Fibroblast of skin of abdomen (primary cell): ENCODE measurements at places on chromosomes 5 and 9.

GRCh38 chr9:106860721-106861639 is 2.0 kb upstream of the ZNF462 start:
- peak; percentile 56 for DNase-seq

DNA sequence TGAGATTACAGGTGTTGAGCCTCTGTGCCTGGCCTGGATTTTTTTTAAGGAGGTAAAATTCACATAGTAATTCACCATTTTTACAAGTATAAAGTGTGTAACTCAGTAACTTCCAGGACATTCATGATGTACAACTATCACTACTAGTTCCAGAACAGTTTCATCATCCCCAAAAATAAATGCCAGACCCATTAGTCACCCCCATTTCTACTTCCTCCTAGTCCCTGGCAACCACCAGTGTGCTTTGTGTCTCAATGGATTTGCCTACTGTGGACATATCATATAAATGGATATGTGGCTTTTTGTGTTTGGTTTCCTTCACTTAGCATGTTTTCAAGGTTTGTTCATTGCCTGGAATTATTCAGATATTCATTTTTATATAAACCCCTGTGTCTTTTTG is 72.5 kb upstream of the PANK3 start:
- DNase-seq = peak; percentile 95

DNA sequence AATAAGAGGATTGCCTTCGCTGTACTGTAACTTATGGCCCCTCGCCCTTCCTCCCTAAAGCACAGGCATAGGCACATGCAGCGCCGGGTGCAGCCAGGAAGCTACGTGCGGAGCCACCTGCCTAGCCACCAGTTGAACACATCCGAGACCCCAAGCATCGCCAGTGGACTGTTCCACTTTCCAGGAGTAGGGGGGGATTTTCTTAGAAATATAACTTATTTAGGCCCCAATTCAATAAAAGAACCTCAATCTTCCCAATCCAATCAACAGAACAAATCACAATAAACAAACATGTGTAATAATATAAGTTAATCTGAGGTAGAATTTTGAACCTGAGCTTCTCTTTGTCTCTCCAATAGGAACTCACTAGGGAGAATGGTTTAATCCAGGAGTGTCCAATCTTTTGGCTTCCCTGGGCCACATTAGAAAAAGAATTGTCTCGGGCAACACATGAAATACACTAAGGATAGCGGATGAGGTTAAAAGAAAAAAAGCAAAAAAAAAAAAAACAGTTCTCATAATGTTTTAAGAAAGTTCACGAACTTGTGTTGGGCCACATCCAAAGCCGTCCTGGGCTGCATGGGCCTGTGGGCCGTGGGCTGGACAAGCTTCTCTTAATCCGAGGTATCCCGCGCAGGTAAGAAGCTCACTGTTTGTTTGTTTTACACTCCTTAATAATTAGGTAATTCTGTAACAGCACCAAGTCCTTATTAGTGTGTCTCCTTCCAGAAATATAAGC is 22.0 kb upstream of the NIPBL start:
- no peak for DNase-seq

DNA sequence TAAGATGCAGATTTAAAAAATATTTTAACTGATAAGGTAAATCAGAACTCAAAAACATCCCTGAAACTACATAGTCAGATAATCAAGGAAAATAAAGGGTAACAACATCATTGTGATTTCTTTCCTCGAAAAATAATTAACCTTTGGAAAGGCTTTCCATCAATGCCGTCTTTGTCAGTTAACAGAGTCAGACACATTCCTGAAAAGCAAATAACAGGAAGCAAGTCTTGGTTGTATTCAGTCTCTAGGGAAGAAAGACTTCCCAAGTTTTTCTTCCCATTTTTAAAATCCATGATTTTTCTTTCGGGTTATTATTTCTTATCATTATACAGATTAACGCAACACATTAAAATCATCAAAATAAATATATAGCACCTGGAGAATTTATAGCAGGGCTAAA is 256.4 kb upstream of the CDH6 start:
- no peak for DNase-seq

GRCh38 chr5:132496631-132497487 is 6.3 kb upstream of the IRF1 start:
- DNase-seq = peak; percentile 74

GRCh38 chr5:88474574-88474973 is 205.9 kb upstream of the TMEM161B start:
- no peak for DNase-seq

GRCh38 chr5:126043688-126044087 is 379.5 kb upstream of the GRAMD2B start:
- no peak for DNase-seq

DNA sequence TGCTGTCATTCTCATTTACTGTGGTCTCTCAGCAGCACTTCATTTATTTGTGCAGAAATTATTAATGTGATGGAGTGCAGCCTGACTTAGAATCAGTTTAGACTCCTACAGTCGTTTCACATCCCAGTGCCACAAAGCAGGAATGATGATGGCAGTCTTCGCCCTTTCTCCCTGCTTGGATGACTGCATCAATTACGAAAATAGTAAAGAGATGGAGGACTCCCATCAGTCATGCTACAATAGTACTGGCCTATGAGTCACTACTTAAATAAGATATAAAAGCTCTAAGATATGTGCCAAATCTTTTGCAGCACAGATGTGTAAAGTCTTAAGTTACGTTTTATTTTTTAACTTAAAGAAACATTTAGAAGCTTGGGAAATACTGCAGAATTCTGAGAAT is 263.9 kb downstream of the CHSY3 start:
- peak; percentile 69 for DNase-seq

DNA sequence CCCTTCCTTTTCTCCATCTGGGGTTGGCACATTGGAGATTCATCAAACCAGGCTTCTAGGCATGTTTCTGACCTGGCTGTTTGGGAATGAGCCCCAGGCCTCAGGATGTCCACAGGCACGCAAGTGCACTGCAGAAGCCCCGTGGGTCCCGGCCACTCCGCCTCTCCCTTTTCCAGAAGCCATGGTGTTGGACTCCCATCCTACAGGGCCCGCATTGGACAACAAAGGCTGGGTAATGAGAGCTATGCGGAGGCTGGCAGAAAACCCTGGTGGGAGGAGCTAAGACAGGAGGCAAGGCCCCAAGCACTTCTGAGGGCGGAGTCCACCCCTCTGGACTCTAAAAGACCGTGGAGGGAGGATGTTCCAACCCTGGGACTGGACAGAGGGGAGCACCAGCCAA is 160.6 kb downstream of the OLFM1 start:
- DNase-seq = no peak

GRCh38 chr9:1125741-1126140 is 75.6 kb downstream of the DMRT2 start:
- DNase-seq = peak; percentile 64

DNA sequence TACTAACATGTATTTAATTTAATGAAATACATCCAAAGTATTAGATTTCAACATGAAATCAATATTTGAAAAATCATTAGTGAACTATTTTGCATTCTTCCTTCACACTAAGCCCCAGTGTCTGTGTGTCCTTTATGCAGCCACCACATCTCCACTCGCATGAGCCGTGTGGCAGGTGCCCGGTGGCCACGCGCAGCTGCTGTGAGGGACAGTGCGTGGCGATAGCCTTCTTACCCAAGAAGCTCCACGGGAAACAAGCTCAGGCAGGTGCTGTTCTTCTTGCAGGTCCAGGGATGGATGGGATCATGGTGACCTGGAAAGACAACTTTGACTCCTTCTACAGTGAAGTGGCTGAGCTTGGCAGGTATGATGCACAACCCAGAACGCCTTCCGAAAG is 79.3 kb upstream of the OTULINL start:
- DNase-seq = no peak

DNA sequence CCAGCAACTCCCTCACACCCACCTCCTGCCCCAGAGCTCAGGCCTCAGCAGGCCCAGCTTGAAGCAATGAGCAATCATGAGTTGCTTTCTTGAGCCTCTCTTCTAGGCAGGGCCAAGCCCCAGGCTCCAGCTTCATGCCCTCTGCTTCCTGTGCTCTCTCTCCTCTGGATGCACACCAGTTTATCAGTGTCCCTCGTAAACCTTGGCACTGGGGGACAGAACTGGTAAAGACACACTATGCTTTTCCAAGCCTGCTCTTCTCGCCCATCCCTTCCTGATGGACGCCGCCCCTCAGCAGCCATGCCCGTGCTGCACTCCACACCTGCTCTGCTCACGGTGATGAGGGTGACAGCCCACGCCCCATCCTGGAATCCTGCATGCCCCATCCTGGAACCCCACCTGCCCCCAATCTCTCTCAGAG is 49.4 kb upstream of the ORM1 start:
- DNase-seq = no peak

GRCh38 chr5:57164124-57164523 is 9.7 kb upstream of the GPBP1 start:
- no peak for DNase-seq

- no peak for DNase-seq
Measured at GRCh38 chr9:35313460-35313859, 151.7 kb downstream of the UNC13B start.

DNA sequence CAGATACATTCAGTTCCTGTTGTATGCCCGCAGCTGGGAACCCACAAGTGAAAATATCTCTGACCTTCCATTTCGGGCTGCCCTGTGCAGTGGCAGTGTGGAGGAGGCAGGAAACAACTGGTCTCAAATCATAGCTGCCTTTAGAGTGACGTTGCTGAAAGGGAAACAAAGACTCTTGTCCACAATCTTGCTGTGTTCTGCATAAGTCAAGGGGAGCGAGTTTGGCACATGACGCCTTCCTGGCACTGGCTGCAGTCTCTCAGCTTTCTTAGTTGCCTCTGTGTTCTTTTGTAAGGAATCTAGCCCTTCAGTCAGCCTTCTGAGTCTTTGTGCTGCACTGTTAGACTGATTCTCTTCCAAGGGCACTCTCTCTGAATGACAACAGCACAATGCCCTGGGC is 24.0 kb downstream of the ADAMTS16 start:
- no peak for DNase-seq

GRCh38 chr9:116280529-116280928 is 126.9 kb downstream of the PAPPA start:
- DNase-seq = no peak

- peak; percentile 77 for DNase-seq
Measured at GRCh38 chr5:149113669-149114068, 27.6 kb upstream of the ABLIM3 start.

GRCh38 chr5:158384535-158385481 is 525.9 kb upstream of the CLINT1 start:
- DNase-seq = peak; percentile 97

GRCh38 chr5:11234501-11234911 is 473.5 kb upstream of the DAP start:
- no peak for DNase-seq

- DNase-seq = no peak
Measured at GRCh38 chr9:106059886-106060285, 365.5 kb downstream of the TMEM38B start.

DNA sequence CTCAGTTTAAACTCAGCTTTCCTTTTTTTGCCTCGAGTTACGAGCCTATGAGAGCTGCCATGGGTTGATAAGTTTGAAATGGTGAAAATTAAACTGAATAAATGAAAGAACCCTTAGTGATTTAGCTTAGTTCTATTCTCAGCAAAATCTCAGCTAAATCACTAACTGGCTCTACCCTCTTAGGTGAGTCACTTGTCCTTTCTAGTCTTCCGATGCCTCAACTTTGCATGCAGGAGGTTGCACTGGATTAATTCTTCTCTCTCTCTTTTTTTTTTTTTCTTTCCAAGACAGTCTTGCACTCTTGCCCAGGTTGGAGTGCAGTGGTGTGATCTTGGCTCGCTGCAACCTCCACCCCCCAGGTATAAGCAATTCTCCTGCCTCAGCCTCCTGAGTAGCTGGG is 83.9 kb downstream of the PAPPA start:
- no peak for DNase-seq

- DNase-seq = no peak
Measured at GRCh38 chr9:20031836-20032235, 243.0 kb upstream of the SLC24A2 start.

DNA sequence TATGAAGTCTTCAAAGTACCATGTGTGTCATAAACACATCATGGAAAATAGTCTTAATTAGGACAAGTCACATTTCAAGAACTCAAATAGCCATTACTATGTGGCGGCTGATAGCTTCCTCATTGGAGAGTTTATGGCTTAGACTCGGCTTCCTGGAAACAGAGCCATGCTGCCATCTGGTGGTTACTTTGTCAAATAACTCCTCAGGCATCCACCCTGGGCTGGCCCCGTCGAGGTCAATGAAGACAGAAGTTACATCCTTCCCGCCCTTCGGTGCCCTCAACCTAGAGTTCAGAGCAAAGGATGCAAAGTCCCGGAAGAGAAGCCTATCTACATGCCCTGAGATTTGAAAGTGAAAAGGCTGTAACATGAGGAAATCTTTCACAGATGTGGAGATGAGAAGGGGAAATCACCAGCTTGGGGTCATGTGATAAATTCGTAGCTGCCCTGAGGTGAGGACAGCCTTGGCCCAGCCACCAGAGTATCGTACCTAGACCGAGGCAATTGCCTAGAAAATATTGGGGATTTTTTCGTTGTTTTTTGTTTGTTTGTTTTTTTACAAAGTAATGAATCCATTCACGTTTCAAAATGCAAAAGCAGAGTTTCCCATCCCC is 45.5 kb upstream of the ZNF169 start:
- DNase-seq = peak; percentile 67

DNA sequence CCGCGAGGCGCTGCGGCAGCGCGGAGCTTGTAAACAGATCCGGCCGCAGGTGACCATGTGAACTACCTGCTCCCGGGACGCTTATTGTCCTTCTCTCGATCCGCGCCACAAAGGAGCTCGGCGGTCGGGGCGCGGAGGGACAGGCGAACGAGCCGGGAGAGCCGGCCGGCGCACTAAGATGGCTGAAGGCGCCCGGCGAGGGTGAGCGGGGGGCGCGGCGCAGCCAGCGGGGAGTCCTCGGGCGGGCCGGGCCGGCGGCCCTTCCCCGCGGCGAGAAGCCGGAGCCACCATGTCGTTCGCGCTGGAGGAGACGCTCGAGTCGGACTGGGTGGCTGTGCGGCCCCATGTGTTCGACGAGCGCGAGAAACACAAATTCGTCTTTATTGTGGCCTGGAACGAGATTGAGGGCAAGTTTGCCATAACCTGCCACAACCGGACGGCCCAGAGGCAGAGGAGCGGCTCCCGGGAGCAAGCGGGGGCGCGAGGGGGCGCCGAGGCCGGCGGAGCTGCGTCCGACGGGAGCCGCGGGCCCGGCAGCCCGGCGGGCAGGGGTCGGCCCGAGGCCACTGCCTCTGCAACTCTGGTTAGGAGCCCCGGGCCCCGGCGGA is 535 bp downstream of the JMY start:
- DNase-seq = peak; percentile 24

GRCh38 chr9:116260531-116260930 is 106.9 kb downstream of the PAPPA start:
- DNase-seq = no peak

DNA sequence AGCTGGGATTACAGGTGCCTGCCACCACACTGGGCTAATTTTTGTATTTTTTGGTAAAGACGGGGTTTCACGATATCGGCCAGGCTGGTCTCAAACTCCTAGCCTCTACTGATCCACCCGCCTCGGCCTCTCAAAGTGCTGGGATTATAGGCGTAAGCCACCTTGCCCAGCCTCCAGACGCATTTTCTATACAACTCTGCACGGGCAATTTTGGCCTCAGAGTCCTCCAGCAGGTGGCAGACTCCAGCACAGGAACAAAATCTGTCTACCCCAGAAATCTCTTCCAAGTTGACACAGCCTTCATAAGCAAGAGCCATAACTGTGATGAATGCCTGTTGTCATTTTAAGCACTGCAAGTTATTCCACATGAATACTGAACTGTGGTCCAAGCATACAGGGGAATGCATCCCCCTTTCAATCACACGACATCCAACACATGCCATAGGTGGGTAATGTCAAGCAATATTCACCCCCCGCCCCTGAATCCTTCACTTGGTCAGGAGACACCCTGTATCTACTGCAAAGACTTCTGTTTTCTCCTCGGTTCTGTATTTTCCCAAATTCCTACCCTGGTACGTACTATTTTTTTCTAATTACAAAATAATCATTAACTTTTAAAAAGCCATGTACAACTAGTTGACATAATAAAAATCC is 50.8 kb downstream of the ALDH7A1 start:
- peak; percentile 32 for DNase-seq
